Activated naive CD8-positive, alpha-beta T cell treated with anti-CD3 and anti-CD28 coated beads, Interleukin-2, amount 50 U/mL, for 16 hours (primary cell): ENCODE measurements at places on chromosomes 5 and 9.

- no peak for DNase-seq
These were observed 3.3 kb upstream of the SLC6A3 start for GRCh38 chr5:1448511-1449011.

- DNase-seq, result no peak
These were observed 463.7 kb downstream of the DNAH5 start for GRCh38 chr5:13480834-13481233.

DNA sequence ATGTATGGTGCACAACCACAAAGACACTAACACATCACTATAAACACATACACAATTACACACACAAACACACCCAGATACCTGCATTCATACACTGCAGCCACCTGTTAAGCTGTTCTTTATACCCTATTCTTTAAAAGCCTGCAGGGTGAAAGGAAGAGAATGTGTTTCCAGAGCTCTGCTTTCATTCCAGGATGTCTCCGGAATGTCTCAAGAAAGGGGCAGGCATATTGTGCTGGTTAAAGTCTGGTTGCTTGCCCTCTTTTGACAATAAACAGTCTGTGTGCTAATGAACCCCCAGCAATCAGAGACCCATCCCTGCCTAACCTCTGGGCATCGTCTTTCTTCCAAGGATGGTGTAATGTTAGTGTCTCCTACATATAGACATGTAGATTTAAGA, 181.6 kb downstream of the EPB41L4A start:
- DNase-seq, result no peak

DNA sequence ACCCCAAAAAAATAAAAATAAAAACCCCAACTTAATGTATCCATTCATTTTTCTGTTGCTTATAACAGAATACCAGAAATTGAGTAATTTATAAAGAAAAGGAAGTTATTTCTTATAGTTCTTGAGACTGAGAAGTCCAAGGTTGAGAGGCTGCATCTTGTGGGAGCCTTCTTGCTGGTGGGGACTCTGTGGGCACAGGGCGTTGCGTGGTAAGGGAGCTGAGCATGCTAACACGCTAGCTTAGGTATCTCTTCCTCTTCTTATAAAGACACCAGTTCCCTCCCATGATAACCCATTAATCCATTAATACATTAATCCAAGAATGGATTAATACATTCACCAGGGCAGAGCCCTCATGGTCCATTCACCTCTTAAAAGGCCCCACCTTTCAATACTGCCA, 150.9 kb downstream of the ZSWIM6 start:
- no peak for DNase-seq

- no peak for DNase-seq
These were observed 20.2 kb downstream of the FAXDC2 start for GRCh38 chr5:154830219-154830595.

- DNase-seq, result no peak
These were observed 277.8 kb upstream of the FTMT start for GRCh38 chr5:121573721-121574382.

DNA sequence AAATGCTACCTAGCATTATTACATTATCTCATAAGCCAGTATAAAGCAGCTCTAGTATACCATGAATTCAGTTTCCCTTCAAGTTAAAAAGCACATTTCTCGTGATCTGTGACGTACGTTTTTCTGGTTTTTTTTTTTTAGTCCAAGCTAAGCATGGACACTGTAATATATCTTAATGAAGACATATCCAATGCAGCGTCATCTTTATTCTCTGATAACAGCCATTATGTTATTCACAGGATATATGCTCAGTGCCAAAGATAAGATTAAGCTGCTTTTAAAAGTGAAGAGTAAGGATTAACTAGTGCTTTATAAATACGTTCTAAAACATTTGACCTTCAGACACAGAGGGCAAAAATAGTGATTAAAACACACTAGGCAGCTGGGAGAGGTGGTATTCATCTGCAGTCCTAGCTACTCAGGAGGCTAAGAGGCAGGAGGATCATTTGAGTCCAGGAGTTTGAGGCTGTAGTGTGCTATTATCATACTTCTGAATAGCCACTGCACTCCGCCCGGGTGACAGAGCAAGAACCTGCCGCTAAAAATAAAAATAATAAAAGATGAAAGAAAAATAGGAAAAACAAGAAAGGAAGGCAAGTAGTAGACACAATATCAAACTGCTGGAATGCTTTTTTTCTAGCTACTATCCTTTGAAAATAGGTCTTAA, 7.7 kb downstream of the CSNK1A1 start:
- no peak for DNase-seq

DNA sequence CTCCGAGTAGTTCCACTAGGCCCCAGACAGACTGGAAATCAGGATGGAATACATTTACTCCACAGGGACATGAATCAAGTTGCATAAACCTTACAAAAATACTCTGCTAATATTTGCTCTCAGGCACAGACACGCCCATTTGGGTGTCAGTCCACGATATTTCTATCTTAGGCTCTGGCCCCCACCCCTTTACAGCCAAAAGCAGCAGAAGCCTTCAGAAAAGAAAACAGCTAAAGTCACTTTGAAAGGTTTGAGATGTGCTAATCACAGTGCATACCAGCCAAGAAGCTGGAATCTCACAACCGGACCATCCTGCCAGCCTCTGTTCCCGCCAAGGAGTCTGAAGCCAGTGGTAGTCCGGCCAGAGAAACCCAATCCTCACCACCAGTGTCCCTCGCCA, 22.6 kb downstream of the PTPN3 start:
- DNase-seq, result no peak

DNA sequence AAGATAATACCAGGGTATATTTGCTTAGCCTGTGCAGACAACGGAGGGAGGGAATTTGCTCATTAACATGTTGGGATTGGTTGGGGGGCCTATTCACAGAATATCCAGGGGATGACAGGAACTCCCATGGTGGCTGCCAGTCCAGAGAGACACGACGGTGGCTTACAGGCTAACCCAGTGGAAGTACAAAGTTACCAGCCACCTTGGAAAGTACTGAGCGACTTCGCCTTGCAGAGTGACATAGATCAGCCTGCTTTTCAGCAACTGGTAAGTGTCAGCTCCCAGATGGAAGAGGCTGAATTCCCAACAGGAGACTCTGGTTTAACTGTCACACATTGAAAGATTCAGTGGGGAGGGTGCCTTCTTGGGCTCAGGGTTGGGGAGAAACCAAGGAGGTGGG, 7.9 kb downstream of the ISL1 start:
- no peak for DNase-seq

DNA sequence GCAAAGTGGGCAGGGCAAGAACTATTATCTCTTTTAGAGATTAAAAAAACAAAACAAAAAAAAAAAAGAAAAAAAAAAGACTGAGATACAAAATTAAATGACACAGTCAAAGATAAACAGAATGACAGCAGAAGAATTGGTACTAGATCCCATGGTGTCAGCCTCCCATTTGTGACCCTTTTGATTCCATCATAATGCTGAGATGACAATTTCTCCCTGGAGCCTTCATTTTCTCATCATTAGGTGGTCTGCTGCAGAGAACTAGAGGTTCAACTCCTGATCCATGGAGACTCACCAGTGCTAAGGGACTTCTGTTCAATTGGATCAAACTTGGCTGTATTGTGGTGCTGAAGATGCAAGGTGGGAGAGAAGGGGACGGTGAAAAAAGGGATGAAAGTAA, 123.5 kb upstream of the SPDL1 start:
- DNase-seq, result no peak

GRCh38 chr9:89008744-89009545, 17.7 kb downstream of the S1PR3 start:
- DNase-seq, result no peak

DNA sequence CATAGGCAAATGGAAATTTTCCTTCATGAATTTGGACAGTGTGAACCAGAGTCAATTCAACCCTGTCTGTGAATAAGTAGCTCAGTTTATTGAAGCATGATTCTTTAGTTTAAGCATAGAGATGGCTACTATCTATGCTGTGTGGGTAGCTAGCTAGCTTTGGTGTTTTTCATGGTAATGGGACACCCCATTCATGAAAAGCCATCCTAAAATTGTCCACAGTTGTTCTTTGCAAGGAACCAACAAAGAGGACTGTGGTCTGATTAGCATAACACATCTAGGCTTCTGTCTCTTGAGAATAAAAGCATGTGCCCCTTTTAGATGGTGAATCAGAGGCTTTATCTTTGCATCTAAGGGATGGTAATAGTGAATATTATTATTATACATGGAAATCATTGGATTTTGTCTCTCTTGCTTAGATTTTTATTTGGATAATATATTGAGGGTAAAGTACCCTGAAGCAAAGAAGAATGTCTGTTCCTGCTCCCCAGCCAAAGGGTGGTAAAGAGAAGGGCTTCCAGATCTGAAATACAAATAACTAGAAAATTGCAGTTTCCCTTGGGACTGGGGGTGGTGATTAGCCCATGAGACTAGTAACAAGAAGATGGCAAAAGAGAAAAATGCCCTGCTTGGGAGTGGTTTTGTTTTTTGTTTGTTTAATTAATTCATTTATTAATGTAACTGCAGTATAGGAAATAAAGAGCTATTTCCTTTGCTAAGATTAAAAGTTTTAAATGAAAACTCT, 624.2 kb upstream of the ZNF608 start:
- no peak for DNase-seq

- no peak for DNase-seq
These were observed 146.4 kb downstream of the GCNT1 start for GRCh38 chr9:76605321-76605900.

DNA sequence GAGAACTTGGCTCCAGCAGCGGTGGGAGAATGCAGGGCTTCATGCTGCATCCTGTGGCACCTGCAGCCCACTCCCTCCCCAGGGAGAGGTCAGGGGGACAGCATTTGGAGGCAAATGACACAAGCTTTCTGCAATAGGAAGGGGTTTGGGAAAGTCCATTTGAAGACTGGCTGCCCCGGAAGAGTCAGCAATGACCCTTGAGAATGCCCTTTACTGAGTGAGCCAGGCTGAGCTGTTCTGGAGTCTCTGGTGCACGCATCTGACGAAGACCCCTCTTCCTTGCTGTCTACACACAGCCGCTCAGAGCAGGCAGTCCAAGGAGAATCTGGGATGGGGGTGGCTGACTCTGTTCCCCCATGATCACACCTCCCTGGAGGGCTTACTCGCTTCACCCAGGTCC, 5.5 kb upstream of the NXNL2 start:
- DNase-seq, result no peak

- no peak for DNase-seq
These were observed 23.7 kb downstream of the RXRA start for GRCh38 chr9:134349936-134350335.

DNA sequence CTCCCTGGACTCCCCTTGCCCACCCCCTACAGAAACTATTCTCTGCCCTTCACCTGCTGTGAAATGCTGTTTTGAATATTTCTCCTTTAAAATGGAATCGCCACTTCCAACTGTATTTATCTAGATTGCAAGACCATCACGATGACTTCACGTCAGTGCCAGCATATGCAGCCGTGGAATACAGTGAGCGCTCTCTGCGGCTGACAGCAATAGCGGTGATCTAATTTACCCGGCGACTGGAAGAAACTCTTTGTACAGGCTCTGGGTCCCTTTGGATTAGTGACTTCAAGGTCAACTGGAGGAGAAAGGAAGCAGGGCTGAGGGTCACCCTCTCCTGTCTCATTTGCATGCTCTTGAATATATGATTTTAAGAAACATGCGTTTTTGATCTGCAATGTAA, 192.0 kb downstream of the IRX1 start:
- no peak for DNase-seq

- DNase-seq, result no peak
These were observed 24.2 kb downstream of the TNIP1 start for GRCh38 chr5:151056379-151057325.

GRCh38 chr9:92407818-92408217, 3.4 kb upstream of the OGN start:
- DNase-seq, result no peak

GRCh38 chr9:113911850-113912557, 35.9 kb downstream of the ZNF618 start:
- no peak for DNase-seq

GRCh38 chr5:59253625-59254024, 639.9 kb downstream of the PDE4D start:
- DNase-seq, result no peak
